ENCODE measurements at places on chromosomes 13 and 19. TPM values are rescaled to one million over a fixed set of nuclear protein-coding genes. Genes with fewer than 3 reads are reported as not detected.

ZNF345 gene
- total RNA-seq: 0.34 TPM

CCDC8 gene
- not detected for total RNA-seq

RFC3 gene
- 23.5 TPM for total RNA-seq

ZIC2 gene
- 11.6 TPM for total RNA-seq

SLC8A2 gene
- total RNA-seq: 0.44 TPM

C19orf85 gene
- not detected for total RNA-seq

ADGRE2 gene
- total RNA-seq: 1.0 TPM

PCDH20 gene
- not detected for total RNA-seq

PCDH17 gene
- total RNA-seq: 0.13 TPM

COX6B2 gene
- 4.3 TPM for total RNA-seq

All from A549 treated with RU486 at 1 μM for 4 hours (cell line).